Activated CD4-positive, alpha-beta T cell treated with anti-CD3 and anti-CD28 coated beads, Interleukin-2, amount 50 U/mL, for 24 hours (primary cell): ENCODE measurements at places on chromosomes 5 and 9.

GRCh38 chr5:76470976-76471375 lies 67.9 kb downstream of the IQGAP2 start:
- no peak for DNase-seq

- no peak for DNase-seq
These were observed 104.3 kb downstream of the NFIB start for GRCh38 chr9:14209399-14210345.

DNA sequence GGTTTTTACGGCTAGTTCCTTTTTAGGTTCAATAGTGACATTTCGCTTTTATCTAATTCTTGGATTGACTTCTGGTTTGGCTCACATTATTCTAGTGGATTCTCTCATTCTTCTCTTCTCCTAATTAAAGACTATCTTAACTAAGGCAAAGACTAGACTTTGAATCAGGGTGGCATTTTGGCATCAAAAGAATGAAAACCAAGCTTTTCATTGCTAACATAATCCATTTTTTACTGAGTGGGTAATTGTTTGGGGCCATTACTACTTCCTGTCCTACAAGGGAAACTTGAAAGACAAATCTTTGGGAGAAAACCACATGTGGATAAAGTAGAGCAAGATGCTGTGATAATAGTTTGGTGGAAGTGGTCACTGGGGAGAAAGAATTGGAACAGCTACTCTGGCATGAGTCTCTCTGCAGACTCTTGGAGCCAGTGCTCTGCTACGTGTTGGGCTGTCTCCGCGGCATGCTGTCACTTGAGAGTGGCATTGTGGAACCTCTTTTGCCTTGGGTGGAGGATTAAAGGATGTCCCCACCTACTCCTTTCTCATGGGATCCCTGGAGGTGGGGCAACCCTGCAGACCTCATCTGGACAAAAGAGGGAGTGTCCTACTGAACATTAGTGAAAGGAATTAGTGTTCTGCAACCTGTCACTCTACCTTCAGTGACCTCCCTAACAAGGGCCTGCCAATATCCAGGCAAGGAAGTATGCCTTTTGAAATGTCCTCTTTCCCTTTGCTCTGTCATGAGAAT lies 280.4 kb downstream of the PSAT1 start:
- DNase-seq = no peak

- no peak for DNase-seq
These were observed 90.2 kb upstream of the ICE1 start for GRCh38 chr5:5332287-5332686.

- DNase-seq = no peak
These were observed 161.2 kb downstream of the C9orf50 start for GRCh38 chr9:129459547-129460322.

DNA sequence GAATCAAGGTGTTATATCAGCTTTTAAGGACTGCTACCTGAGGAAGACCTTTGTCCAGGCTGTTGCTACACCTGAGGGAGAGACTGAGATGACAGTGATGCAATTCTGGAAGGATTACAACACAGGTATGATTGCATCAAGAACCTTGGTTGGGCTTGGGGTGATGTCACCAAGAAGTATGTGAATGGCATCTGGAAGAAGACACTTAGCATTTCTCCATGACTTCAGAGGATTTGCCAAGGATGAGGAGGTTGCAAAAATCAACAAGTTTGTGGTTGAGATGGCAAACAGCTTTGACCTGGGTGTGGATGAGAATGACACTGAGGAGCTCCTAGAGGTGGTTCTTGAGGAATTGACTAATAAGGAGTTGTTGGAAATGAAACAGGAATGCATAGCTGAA lies 67.9 kb upstream of the PANK3 start:
- DNase-seq = no peak

- DNase-seq = no peak
These were observed 73.2 kb upstream of the UNC5A start for GRCh38 chr5:176736931-176737745.

GRCh38 chr5:157335534-157336422 lies 69.9 kb downstream of the CYFIP2 start:
- no peak for DNase-seq

DNA sequence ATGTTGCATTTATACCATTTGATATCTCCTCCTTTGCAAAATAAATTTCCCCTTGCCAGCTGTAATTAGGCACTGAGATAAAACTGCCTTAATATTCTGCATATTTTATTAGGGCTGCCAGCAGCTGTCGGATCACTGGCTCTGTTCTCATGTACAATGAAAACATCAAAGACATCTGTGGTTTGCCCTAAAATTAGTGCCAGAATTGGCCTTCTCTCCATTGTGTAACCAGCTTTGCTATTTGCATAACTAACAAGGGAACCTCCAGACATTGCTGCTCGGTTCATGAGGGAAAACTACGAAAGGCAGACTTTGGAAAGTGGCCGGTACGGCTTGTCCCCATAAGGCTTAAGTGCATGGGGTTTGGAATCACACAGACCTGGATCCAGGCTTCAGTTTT lies 45.5 kb upstream of the KIF2A start:
- no peak for DNase-seq

DNA sequence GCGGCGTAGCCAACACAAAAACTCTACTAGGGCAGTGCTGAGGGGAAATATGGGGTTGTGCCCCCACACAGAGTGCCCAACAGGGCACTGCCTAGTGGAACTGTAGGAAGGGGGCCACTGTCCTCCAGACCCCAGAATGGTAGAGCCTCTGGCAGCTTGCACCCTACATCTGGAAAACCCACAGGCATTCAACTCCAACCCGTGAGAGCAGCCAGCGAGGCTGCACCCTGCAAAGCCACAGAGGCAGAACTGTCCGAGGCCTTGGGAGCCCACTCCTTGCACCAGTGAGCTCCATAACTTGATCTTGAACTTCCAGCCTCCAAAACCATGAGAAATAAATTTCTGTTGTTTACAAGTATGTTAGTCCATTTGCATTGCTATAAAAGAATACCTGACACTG lies 27.7 kb downstream of the GRAMD2B start:
- no peak for DNase-seq

GRCh38 chr5:125410537-125411070 lies 664.2 kb upstream of the ZNF608 start:
- DNase-seq = no peak

DNA sequence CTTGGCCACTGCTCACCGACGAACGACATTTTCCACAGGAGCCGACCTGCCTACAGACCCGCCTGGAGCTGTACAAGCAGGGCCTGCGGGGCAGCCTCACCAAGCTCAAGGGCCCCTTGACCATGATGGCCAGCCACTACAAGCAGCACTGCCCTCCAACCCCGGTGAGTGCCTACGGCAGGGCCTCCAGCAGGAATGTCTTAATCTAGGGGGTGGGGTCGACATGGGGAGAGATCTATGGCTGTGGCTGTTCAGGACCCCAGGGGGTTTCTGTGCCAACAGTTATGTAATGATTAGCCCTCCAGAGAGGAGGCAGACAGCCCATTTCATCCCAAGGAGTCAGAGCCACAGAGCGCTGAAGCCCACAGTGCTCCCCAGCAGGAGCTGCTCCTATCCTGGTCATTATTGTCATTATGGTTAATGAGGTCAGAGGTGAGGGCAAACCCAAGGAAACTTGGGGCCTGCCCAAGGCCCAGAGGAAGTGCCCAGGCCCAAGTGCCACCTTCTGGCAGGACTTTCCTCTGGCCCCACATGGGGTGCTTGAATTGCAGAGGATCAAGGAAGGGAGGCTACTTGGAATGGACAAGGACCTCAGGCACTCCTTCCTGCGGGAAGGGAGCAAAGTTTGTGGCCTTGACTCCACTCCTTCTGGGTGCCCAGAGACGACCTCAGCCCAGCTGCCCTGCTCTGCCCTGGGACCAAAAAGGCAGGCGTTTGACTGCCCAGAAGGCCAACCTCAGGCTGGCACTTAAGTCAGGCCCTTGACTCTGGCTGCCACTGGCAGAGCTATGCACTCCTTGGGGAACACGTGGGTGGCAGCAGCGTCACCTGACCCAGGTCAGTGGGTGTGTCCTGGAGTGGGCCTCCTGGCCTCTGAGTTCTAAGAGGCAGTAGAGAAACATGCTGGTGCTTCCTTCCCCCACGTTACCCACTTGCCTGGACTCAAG lies 1.5 kb downstream of the CSF2 start:
- DNase-seq = no peak

GRCh38 chr9:14932231-14932630 lies 22.0 kb upstream of the FREM1 start:
- no peak for DNase-seq

DNA sequence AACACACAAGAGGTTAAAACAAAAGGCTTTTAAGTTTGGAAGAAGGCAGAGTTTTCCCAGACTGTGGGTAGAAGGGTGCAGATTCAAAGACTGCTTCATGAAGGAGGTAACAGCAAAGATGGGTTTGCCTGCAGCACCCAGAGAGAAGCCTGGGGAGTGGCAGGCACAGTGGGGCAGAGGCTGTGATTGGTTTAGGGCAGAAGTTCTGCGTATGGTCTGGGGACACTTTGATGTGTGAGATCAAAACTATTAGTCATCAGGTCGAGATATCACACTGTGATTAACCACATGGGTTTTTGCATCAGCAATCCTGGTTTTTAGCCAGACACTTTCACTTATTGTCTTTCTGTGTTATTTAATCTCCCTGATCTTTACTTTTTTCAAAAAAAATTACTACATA lies 188.8 kb upstream of the GLRA1 start:
- peak; percentile 32 for DNase-seq

DNA sequence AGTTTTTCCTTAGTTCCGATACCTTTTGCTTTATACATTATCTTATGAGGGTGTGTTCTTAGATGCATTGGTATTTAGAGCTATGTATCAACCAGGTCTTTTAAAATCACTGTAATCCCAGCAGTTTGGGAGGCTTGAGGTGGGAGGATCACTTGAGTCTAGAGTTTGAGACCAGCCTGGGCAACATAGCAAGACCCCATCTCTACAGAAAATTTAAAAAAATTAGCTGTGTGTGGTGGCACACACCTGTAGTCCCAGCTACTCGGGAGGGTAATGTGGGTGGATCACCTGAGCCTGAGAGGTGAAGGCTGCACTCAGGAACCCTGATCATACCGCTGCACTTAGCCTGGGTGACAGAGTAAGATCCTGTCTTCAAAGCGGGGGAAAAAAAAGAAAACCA lies 15.1 kb downstream of the SPIN1 start:
- DNase-seq = no peak

GRCh38 chr9:6351737-6352136 lies 23.6 kb downstream of the TPD52L3 start:
- no peak for DNase-seq
